Activated CD8-positive, alpha-beta T cell treated with anti-CD3 and anti-CD28 coated beads, Interleukin-2, amount 10 ng/mL, durations not matched to agents 7 days and 5 days (primary cell): ENCODE measurements at places on chromosomes 2 and 18.

DNA sequence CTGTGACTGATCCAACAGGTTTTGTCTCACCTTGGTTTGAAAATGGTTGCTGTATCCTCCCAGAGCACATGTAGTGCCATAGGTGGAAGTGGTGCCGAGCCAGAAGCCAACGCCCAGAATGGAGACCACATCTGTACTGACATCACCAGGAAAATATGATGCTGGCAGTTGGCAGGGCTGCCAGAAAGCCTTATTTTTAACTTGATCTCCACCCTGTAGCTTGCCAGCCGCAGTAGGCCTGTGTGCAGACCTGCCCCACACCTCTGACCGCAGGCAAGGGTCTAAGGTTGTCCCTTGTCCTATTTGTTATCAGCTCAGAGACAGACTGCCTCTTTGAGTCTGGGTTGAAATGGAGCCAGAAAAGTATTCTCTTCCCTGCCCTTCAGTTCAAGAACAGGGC is 123.5 kb upstream of the EML6 start:
- DNase-seq: peak; percentile 50

DNA sequence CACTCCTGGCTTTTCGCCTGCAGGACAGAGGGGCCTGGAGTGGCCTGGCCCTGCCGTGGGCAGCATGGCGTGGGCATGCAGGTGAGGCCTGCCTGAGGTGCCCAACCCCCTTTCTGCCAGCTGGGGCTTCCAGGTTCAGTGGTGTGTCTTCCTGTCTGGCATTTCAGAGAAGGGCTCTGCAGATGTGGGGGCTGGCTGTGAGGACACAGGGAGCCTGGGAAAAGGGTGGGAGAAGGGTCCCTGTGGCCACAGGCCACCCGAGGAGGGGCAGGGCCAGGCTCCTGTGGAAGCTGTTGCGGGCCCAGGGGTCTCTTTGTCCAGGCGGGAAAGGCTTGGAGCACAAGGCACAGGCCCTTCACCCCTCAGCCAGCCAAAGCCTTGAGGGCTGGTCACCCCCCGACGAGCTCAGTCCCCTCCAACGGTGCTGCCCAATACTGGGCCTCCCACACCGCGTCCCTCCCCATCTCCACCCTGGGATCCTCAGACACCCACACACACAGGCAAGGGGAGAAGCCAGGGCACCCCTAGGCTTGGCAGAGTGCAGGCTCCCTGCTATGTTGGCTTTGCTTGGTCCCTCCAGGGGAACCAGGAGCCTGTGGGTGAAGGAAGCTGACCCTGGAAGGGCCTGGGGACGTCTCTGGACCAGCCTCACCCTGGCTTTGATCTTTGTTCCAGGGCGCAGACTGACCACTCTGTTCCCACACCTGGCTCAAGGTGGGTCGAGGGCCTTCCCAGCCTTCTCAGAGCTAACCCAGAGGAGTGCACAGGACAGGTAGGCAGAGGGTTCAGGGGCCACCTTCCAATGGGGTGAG is 3.7 kb upstream of the AQP12A start:
- peak; percentile 16 for DNase-seq

GRCh38 chr2:134715932-134716643 is 2.7 kb downstream of the TMEM163 start:
- DNase-seq: peak; percentile 20

DNA sequence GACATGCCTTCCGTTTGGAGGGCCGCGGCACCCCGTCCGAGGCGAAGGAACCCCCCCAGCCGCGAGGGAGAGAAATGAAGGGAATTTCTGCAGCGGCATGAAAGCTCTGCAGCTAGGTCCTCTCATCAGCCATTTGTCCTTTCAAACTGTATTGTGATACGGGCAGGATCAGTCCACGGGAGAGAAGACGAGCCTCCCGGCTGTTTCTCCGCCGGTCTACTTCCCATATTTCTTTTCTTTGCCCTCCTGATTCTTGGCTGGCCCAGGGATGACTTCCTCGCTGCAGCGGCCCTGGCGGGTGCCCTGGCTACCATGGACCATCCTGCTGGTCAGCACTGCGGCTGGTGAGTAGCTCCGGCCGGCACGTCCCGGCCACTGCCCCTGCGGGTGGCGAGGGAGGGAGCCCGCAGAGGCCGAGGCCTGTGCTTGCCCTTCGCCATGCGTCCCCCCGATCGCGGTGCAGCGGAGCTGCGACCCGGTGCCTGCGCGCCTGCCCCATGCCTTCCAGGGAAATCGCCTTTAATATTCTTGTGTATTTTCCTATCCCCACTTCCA is 1.2 kb downstream of the BMPR2 start:
- peak; percentile 24 for DNase-seq

- DNase-seq: no peak
Observed at GRCh38 chr2:15278296-15278695, 282.8 kb downstream of the NBAS start.

- no peak for DNase-seq
Observed at GRCh38 chr2:166765141-166765540, 123.1 kb upstream of the XIRP2 start.

GRCh38 chr2:64681479-64681967 is 27.8 kb upstream of the SERTAD2 start:
- DNase-seq: no peak

GRCh38 chr2:120430501-120430830 is 84.5 kb downstream of the INHBB start:
- DNase-seq: no peak

DNA sequence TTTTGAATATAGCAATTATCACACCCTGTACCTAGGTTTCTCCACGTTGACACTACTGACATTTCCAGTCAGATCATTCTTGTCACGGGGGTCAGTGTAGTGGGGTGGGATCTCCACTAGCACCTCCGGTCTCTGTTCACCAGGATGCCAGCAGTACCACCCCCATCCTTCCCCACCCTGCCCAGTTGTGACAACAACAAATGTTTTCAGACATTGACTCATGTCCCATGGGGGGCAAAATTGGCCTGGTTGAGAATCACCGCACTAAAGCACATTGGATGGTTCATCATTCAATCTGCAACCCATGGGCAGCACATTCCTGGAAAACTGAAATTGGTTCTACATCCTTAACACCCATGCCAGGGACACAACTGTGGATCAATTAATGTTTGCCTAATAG is 32.3 kb downstream of the FEZ2 start:
- DNase-seq: no peak

DNA sequence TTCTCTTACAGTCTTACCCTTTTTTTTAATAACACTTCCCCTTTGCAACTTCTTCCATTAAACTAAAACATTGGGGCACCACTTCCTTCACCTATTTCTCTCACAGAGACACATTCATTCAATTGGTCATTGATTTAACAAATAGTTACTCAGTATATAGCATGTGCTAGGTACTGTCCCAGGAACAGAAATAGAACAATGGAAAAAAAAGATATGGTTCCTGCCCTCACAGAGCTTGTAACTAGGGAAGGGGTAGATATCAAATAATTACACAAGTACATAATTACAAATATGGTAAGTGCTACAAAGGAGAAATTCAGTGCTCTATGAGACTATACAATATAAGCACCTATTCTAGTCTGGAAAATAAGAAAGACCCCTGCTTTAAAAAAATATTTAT is 165.5 kb upstream of the RBBP8 start:
- no peak for DNase-seq

- DNase-seq: no peak
Observed at GRCh38 chr2:241952816-241953215, 83.3 kb downstream of the RTP5 start.

- DNase-seq: no peak
Observed at GRCh38 chr2:16972276-16972675, 306.6 kb upstream of the CYRIA start.

DNA sequence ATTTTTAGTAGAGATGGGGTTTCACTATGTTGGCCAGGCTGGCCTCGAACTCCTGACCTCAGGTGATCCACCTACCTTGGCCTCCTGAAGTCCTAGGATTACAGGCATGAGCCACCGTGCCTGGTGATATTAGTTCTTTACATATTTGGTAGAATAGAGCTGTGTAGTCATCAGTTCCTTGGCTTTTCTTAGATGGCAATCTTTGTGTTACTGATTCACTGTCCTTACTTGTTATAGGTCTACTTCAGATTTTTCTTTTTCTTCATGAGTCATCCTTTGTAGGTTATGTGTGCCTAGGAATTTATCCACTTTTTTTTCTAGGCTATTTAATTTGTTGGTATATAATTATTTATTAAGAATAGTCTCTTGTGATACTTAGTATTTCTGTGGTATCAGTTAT is 30.3 kb upstream of the ZSWIM2 start:
- no peak for DNase-seq

- no peak for DNase-seq
Observed at GRCh38 chr2:72548081-72548764, 277.6 kb downstream of the EXOC6B start.

DNA sequence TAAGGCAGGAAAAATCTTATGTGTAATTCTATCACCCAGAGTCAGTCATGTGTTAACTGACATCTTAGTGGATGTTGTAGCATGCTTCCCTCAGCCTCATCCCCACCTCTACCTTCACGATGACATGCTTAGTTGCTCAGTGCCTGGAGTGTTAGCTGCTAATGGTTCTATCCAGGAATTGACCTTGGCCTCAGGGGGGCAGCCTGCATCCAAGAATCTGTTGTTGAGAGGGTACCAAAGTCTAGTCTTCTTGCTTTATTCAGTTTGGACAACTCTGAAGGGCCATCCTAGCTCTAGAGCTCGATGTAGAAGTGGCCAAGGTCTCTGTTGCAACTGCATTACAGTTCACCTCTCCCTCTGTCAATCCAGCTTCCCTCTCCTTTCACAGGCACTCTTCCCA is 61.2 kb downstream of the ACYP2 start:
- no peak for DNase-seq

DNA sequence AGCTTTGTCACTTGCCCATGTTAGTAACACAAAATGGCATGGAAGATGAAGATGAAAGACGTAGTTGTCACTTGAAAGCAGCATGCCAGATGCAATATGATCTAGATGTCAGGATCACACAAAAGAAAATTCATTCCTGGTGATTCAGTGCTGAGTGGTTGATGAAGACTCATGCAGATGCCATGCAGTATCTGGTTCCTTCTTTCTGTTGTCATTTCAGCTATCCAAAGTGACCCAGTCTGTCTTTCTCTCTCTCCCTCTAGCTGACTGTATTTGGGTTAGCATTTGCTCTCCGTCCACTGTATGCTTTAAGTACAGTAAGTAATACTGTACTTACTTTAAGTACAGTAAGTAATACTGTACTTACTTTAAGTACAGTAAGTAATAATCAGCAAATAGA is 50.4 kb downstream of the TTN start:
- no peak for DNase-seq

DNA sequence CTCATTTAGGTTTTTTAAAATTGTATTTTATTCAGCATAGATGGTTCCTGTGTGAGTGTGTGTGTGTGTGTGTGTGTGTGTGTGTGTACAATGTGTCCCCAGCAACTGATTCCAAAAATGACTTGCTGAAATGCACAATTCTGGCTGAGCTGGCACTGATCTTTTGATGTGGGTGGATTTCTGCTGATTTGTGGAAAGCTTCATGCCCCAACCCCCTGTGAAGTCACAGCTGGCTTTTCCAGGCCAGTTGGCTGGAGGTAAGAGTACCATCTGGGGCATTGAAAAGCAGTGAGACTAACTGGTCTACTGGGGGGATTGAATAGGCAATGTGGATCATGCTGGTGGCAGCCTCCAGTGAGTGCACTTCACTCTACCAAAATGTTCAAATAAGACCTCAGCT is 187.2 kb downstream of the LRRTM1 start:
- no peak for DNase-seq

DNA sequence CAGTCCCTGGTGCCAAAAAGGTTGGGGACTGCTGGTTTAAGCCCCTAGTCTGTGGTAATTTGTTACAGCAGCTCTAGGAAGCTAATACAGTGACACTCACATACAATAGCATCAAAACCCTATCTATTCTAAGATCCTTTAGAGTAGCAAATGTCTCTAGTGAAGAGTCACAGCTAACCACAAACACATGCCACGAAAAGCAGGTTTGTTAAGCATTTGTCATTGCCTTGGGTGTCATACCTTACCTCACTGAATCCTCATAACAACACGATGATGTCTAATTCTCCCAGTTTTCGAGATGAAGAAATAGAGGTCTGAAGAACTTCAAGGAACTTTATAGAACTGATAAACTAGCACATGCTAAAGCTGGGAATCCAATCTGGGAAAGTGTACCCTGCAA is 29.6 kb upstream of the RNF152 start:
- no peak for DNase-seq

DNA sequence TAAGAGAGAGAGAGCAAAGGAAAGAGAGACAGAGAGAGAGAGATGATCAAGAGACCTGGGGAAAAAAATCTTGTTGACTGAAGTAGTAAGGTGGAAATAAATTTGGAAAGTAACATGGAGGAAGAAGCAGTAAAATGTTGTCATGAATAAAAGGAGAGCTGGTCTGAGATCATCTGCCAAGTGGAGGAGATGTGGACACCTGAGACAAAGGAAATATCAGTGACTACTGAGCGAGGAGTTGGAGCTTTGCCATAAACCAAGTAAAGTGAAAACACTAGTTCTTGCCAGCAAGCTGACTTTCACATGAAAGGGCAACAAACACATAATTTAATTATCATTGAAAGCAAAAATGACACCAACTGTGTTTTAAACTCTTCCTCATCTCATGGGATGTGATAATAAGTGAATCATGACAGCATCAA is 49.0 kb upstream of the DSG1 start:
- no peak for DNase-seq

GRCh38 chr2:216206821-216207220 is 97.7 kb downstream of the XRCC5 start:
- DNase-seq: no peak

- no peak for DNase-seq
Observed at GRCh38 chr2:54308186-54308585, 52.2 kb upstream of the TSPYL6 start.

- DNase-seq: no peak
Observed at GRCh38 chr18:74420481-74420880, 36.6 kb downstream of the DIPK1C start.

GRCh38 chr2:241966647-241967466 is 97.3 kb downstream of the RTP5 start:
- no peak for DNase-seq

DNA sequence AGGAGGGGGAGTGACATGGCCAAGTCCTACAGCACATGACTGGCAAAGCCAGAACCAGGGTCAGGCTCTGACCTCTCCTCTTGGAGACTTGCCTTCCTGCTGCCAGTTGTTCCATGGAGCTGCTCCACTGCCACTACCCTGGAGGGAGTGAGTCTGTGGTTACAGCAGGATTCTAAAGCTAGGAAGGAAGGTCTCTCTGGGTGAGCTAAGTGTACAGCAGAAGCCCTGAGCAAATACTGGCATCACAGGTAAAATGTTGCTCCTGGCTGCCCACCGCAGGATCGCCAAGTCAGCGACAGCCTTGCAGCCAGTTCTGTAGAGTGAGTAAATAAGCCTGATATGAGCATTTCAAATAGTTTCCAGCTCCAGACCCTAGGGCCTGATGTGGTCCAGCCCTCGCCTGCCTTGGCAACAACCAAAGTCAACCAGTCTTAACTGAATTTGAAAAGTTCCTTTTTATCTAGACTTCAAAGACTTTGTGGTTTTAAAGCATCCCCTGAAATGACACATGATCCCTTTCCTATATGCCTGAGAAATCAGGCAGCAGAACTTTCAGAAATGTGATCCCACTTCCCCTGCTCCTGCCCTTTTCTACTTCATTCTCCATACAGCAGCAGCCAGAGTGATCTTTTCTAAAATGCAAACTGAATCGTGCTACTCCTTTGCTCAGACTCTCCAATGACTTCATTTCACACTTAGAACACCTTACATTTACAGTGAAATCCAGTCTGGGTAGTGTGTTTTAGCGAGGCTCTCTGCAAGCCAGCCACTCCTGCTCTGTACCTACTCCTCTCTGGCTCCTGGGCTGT is 114.3 kb downstream of the MGAT5 start:
- no peak for DNase-seq

- no peak for DNase-seq
Observed at GRCh38 chr18:14577971-14578370, 34.6 kb upstream of the POTEC start.
